Activated T-cell treated with anti-CD3 and anti-CD28 coated beads for 1 hour (primary cell): ENCODE measurements at places on chromosomes 4 and X.

DNA sequence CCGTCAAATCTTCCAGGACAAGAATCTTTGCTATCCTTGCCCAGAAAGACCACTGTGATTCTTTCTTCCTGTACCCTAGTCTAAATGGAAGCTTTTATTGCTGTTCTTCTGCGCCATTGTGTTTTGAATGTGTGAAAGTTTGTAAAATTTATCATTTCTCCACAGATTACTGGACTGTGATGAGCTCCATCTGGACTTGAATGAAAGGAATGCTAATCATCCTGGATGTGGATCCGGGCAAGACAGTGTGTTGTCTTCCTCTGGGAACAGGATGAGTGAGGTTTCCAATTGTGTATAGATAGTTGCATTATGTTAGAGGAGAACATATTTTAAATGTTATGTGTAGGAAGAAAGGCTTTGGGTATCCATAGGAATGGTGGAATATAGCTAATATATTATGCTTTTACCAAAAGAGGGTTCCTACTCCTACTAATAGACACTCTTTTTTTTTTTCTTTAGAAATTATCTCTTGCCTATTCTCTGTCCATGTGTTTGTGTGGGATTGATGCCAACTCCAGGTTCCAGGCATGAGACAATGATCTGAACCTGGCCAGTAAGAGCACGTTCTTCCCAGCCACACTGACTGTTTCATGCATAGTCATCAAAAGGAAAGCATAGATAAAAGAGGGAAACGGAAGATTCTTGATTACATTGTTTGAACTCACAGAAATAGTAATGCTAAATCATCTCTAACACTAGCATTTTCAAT, 803.6 kb upstream of the ADGRL3 start:
- no peak for DNase-seq

DNA sequence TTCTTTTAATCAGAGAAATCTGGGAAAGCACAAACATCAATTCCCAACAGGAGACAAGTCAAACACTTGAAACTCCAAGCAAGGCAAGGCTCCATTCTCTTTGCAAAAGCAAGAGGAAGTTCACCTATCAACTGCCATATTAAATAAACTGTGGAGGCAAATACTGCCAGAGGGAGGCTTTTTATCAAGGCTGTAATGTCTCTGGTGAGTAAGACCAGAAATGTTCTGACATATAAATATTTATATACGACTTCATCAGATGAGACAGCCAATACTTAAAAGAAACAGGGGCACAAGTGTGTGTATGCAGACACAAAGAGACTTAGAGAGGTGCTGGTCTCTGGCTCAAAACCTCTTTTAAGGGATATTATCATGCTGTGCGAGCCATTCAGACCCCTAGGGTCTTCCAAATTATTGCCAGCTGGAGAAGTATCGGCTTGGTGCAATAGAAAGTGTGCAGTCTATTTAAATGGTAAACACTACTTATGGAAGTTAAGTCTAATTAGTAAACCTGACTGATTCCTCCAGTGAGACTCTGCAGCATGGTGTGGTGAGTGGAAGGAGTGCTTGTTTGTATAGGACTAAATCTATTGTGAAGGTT, 24.4 kb downstream of the DCX start:
- no peak for DNase-seq

GRCh38 chr4:29861307-29861706, 858.9 kb upstream of the PCDH7 start:
- DNase-seq, result no peak

GRCh38 chr4:149766135-149766534, 49.5 kb downstream of the IQCM start:
- no peak for DNase-seq

DNA sequence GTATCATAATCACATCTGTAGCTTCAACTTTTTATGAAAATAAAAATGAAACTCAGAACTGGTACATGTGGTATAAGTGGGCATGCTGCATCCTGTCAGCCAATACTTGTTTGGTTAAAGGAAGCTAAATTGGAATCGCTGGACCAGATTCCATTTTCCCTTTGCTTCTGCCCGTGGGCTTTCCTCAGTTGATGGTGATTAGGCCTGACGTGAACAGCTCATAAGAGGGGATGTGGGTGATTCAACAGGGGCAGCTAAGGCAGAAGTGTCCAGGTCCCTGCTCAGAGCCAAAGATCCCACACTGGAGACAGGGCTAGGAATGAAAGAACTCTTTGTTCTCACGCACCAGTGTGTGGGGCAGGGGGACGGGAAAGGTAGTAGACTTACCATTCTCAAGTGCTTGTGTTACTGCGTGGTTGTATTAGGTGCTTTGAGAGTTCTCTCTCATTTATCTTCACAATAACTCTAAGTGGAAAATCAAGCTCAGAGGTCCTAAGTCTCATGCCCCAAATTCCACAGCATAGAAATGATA, 63.2 kb upstream of the GUCY1A1 start:
- DNase-seq, result no peak

DNA sequence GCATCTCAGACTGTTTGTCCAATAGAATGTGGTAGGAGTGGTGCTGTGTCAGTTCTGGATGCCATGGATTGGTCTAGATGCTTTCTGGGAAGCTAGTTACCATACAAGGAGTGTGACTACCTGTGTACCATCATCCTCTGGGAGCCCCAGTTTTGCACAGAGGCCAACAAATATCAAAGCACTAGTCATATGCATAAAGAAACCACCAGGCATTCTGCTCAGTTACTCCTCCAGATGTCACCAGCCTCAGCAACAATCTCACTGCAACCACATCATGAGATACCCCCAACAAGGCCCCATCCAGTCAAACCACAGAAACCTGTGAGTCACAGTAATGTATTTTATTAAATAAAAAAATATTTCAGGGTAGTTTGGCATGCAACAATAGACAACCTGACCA, 435.8 kb upstream of the CPEB2 start:
- DNase-seq, result no peak
